ENCODE measurements at places on chromosomes 12 and 14.
A peak's percentile ranks its signal among the peaks of the same experiment; 100 is the strongest.

GRCh38 chr12:65121956-65122469 lies 908 bp upstream of the WIF1 start:
- DNase-seq, result no peak

GRCh38 chr12:48352157-48352760 lies 1.5 kb upstream of the ZNF641 start:
- peak; percentile 95 for DNase-seq

GRCh38 chr12:62190689-62191490 lies 69.3 kb upstream of the USP15 start:
- peak; percentile 39 for DNase-seq

GRCh38 chr12:67534681-67535080 lies 113.9 kb upstream of the DYRK2 start:
- DNase-seq, result no peak

DNA sequence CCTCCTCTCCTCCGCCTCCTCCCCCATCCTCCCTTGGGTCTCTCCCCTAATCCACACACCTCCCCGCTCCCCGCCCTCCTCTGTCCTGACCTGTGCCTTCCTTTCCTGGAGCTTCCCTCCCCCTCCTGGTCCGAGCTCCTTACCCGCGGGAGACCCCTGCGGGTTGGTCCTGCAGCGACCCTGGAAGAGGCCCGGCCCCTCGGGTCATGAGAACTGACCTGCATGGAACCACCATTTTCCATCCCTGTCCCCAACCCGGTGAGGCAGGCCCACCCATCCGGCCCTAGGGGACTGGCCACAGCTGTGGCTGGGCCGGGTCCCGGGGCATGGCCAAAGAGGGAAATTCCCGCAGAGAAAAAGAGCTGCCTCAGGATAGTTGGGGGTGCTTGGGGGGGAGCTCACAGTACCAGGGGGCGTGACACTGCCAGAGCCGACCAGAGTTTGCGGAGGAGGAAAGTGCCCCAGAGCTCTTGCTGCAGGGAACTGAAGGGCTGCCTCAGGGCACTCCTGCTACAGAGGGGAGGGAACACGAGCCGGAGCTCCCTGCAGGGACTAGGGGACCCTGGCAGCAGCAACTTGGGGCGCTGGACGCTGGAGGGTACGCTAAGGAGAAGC lies 613 bp downstream of the ARHGEF40 start:
- DNase-seq, result no peak

DNA sequence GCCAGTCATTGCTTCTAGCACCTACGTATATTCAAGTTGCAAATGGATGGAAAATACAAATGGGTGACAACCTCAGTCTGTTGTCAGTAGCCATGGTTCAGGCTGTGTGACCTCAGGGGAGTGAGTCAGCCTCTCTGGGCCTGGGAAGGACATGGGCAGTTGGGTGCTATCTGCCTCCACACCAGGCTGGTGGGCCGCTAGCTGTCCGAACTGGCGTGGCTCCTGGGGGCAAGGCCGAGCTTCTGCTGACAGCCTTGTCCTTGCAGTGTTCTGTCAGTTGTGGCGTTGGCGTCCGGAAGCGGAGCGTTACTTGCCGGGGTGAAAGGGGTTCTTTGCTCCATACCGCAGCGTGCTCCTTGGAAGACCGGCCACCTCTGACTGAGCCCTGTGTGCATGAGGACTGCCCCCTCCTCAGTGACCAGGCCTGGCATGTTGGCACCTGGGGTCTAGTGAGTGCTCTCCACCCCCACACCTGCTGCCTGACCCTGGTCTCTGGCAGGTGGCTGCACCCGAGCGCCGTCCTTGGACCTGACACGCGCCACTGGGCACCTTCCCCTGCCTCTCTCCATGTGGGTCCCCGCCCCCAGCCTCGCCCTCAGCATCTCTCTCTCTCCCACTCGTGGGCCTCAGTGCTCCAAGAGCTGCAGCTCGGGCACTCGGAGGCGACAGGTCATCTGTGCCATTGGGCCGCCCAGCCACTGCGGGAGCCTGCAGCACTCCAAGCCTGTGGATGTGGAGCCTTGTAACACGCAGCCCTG lies 17.1 kb downstream of the PAPLN start:
- no peak for DNase-seq

GRCh38 chr12:98736352-98737321 lies 91.5 kb downstream of the APAF1 start:
- peak; percentile 20 for DNase-seq

- no peak for DNase-seq
Observed at GRCh38 chr14:89444044-89444443, 27.0 kb upstream of the FOXN3 start.

- peak; percentile 64 for DNase-seq
Observed at GRCh38 chr12:45872446-45872845, 117.9 kb downstream of the SCAF11 start.

DNA sequence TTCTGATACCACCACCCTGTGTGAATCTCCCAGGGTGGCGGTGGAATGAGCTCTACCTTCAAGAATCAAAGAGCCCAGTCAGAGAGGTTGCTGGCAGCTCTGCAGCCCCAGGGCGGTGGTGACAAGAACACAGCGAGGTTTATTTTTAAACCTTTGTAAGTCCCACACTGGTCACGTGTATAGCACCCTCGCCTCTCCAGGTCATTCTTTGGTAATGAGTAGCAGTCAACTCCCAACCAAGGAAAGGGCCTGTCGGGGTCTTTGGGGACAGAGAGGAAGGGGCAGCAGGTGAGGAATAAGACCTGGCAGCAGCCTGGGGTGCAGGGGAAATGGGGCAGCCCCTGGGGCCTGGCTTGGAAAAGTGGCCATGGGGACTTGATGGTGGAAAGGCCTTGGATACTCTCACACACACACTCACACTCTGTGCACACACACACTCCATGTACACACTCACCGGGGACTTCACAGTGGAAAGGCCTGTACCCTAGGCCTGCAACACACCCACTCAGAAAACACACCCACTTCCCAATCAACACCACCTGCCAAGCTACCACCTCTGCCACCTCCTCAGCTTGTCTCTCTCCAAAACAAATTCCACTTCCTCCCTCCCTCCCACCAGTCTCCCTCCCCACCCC lies 178.6 kb downstream of the DPF3 start:
- no peak for DNase-seq

GRCh38 chr12:119180380-119181040 lies 1.8 kb downstream of the HSPB8 start:
- DNase-seq, result no peak

- peak; percentile 19 for DNase-seq
Observed at GRCh38 chr12:121424624-121424975, 24.7 kb downstream of the RNF34 start.

DNA sequence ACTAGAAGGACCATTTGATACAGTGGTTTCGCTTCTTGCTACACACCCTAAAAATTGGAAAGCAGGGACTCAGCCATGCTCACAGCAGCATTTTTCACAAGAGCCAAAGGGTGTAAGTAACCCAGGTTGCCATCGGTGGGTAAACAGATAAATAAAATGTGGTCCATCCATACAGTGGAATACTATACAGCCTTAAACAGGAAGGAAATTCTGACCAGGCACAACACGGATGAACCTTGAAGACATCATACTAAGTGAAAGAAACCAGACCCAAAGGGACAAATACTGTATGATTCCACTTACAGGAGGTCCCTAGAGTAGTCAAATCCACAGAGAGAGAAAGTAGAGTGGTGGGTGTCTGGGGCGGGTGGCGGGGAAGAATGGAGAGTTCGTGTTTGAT lies 220.9 kb downstream of the PHETA1 start:
- DNase-seq, result no peak

GRCh38 chr12:68759852-68760251 lies 13.9 kb downstream of the SLC35E3 start:
- no peak for DNase-seq

DNA sequence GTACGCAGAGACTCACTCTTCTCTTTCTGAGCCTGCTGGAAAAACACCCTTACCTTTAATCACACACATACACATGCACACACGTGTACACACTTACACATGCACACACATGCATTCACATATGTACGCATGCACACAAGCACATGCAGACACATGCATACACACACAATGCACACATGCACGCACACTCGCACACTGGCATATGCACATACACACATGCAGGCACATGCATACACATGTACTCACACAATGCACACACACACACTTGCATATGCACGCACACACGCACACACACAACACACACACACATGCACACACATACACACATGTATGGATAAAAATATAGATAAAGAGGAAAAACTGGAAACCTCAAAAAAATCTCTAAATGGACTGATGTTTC lies 249.0 kb downstream of the GLT1D1 start:
- DNase-seq, result no peak

- no peak for DNase-seq
Observed at GRCh38 chr12:114888928-114889584, 205.1 kb upstream of the TBX3 start.

DNA sequence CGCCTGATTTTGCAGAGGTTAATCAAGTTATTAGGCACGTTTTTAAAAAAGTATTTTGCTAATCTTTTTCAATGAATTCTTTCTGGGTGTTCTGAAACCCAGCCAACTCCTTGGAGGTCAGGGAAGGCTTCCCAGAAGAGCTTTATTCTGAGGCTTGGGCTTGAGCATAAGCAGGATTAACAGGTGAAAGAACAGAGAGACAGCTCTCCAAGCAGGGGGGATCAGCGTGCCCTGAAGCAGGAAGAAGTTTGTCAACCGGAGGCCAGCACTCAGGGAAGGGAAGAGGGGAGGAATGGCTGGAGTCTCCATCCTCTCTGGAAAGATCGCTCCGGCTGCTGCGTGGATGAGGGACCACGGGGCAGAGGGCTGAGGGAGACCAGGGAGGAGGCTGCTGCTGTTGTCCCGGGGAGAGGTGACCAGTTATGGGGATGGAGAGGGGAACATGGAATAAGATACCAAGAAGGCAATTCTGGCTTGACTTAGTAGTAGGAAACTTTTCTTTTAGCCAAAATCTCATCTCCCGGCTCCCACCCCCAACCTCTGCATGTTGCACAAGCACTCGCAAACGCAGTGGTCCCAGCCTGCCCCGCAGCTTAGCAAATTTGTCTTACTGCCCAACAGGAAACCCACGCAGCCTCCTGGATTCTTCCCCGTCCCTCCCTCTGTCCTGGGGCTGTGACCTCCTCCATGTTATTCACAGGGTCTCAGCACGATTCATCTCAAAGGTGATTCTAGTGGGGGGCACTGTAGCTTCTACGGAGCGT lies 1.1 kb upstream of the SSH1 start:
- no peak for DNase-seq

- DNase-seq, result no peak
Observed at GRCh38 chr12:99979471-99979870, 5.3 kb downstream of the ANKS1B start.

DNA sequence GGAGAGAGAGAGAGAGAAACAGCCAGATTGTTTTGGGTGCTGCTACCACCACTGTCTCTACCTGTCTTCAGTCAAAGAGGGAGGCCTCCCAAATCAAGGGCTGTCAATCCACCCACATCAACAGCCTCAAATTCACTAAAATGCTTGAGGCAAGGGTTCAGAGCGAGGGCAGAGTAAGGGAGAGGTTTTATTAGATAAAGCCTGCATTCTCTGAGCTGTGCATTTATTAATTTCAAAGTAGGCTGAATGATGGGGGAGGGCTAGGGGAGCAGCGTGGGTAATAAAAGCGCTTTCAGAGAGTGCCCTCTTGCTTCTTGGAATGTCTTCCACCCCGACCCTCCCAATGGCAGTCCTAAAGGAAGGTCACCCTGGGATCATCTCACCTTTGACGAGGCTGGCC lies 636.5 kb upstream of the TBX3 start:
- DNase-seq, result no peak

- DNase-seq, result no peak
Observed at GRCh38 chr14:72679536-72680151, 214.3 kb downstream of the DPF3 start.

DNA sequence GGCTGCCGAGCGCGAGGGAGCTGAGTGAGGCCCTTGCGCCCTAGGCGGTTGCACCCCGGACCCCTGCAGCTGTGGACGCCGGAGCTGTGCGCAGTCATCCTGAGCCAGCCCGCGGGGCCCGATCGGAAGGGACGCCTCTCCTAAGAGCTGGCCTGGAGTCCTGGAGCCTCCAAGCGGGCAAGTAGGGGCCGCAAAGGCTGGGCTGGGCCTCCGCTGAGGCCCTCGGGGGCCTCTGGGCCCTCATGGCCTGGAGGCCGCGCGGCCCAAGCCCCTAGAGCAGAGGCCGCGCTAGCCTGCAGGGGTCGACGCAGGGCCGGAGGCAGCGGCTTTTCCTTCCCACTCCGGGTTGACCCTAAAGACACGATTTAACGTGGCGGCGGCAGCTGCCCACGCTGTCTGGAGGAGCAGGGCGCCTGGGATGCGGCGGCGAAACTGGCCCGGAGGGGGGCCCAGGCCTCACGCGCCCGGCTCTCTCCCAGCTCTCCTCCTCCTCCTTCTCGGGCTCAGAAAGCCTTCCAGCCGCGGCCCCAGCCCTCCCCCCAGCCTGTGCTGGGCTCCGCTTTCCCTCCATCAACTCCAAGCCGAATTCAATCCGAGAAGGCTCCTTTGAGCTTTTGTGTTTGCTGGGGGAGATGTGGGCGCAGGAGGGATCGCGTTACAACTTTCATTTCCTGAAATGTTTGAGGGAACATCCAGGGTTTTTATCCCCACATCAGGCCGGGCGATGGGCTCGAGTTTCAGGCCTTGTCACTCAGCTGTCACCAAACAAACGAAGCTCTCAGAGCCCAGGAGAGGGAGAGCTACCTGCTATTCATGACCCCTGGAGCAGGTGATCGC lies 11.6 kb downstream of the SIX1 start:
- DNase-seq, result no peak

GRCh38 chr14:70186900-70187451 lies 1.8 kb downstream of the SLC8A3 start:
- peak; percentile 83 for DNase-seq

- DNase-seq, result no peak
Observed at GRCh38 chr12:7117670-7118069, 8.7 kb upstream of the C1RL start.

DNA sequence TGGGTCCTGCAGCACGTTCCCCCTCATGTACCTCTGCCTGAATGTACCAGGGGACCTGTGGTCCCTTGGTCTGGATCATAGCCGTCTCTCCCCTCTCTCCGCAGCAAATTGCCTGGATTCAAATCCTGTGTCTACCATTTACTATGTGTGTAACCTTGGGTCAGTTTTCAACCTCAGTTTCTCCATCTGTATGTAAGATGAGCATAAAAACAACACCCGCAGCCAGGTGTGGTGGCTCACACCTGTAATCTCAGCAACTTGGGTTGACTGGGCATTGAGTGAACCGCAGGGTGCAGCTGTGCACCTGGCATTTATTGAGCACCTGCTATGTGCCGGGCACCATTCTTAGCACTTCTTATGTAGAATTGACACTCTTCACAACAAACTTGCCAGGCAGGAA lies 14.1 kb downstream of the CYP46A1 start:
- DNase-seq, result no peak
